Parietal lobe (tissue), 2 donors: ENCODE measurements at places on chromosomes 13 and 19. TPM values are rescaled to one million over a fixed set of nuclear protein-coding genes. Genes with fewer than 3 reads are reported as not detected.

The ITGBL1 gene
- not detected for total RNA-seq

The ANGPTL4 gene
- total RNA-seq: 0.63 TPM

The KCNN4 gene
- not detected for total RNA-seq

The ELSPBP1 gene
- total RNA-seq: not detected

The VSIG10L gene
- 0.63 TPM for total RNA-seq

The ZNF578 gene
- 36.6 TPM for total RNA-seq

The LGALS14 gene
- not detected for total RNA-seq

The KLK6 gene
- total RNA-seq: not detected

The BRCA2 gene
- 4.7 TPM for total RNA-seq
